ENCODE measurements at places on chromosomes 6 and 20. TPM values are rescaled to one million over a fixed set of nuclear protein-coding genes. Genes with fewer than 3 reads are reported as not detected.

GRCh38 chr6:117615750-117616390 lies 13.6 kb upstream of the GOPC start:
- H3K4me3 ChIP-seq, result no peak overlapping the region
- H3K36me3 ChIP-seq, result no peaks in the 10 kb centered on the region
- H3K27me3 ChIP-seq, result no peaks in the 10 kb centered on the region
- no peak overlapping the region for H3K27ac ChIP-seq

- peak overlapping the region; percentile 36 for H3K27ac ChIP-seq
- H3K4me1 ChIP-seq, result peaks cover 11% of the 10 kb centered on the region
- H3K27me3 ChIP-seq, result no peaks in the 10 kb centered on the region
- no peak overlapping the region for H3K4me3 ChIP-seq
These were observed 9.6 kb downstream of the C20orf203 start for GRCh38 chr20:32664012-32664677.

GRCh38 chr6:165055231-165055630 lies 254.2 kb downstream of the C6orf118 start:
- H3K4me3 ChIP-seq, result no peak overlapping the region
- H3K4me1 ChIP-seq, result no peaks in the 10 kb centered on the region
- no peaks in the 10 kb centered on the region for H3K36me3 ChIP-seq

- peaks cover 3% of the 10 kb centered on the region for H3K36me3 ChIP-seq
- DNase-seq, result no peak
- H3K27ac ChIP-seq, result no peak overlapping the region
- H3K27me3 ChIP-seq, result no peaks in the 10 kb centered on the region
- no peak overlapping the region for H3K4me3 ChIP-seq
These were observed 24.1 kb upstream of the PI16 start for GRCh38 chr6:36930483-36930882.

GRCh38 chr6:90033746-90034271 lies 139.5 kb downstream of the GJA10 start:
- H3K27me3 ChIP-seq, result no peaks in the 10 kb centered on the region
- no peak for DNase-seq
- no peak overlapping the region for H3K27ac ChIP-seq

RTN4IP1 gene
- 3.2 TPM for total RNA-seq

GRCh38 chr6:162704001-162704400 lies 23.6 kb downstream of the PRKN start:
- H3K27me3 ChIP-seq, result no peaks in the 10 kb centered on the region
- no peaks in the 10 kb centered on the region for H3K36me3 ChIP-seq
- DNase-seq, result no peak
- no peak overlapping the region for H3K27ac ChIP-seq
- H3K4me1 ChIP-seq, result peaks cover 5% of the 10 kb centered on the region

- H3K4me1 ChIP-seq, result peaks cover 50% of the 10 kb centered on the region
- H3K36me3 ChIP-seq, result no peaks in the 10 kb centered on the region
- DNase-seq, result no peak
- peak overlapping the region; percentile 26 for H3K4me3 ChIP-seq
- no peak overlapping the region for H3K27ac ChIP-seq
These were observed 2.3 kb downstream of the NR2E1 start for GRCh38 chr6:108168090-108168463.

DNA sequence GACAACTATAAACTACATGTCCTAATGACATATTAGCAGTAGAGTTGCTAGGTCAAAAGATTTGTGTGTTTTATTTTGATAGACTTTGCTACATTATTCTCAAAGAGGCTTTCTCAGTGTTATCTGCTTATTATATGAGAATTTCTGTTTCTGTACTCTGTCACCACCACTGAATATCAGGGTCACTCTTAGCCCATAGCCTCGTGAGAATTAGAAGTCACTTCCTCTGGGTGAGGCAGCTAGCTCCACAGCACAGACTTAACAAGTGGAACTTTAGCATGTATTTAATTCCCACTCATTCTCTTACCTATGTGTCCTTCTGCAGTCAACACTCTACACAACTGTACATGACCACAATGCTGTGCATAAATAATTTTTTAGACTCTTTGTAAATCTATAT lies 6.7 kb downstream of the PHACTR2 start:
- DNase-seq, result no peak
- no peak overlapping the region for H3K27ac ChIP-seq
- H3K4me1 ChIP-seq, result peaks cover 34% of the 10 kb centered on the region
- H3K4me3 ChIP-seq, result no peak overlapping the region
- no peaks in the 10 kb centered on the region for H3K27me3 ChIP-seq

DNA sequence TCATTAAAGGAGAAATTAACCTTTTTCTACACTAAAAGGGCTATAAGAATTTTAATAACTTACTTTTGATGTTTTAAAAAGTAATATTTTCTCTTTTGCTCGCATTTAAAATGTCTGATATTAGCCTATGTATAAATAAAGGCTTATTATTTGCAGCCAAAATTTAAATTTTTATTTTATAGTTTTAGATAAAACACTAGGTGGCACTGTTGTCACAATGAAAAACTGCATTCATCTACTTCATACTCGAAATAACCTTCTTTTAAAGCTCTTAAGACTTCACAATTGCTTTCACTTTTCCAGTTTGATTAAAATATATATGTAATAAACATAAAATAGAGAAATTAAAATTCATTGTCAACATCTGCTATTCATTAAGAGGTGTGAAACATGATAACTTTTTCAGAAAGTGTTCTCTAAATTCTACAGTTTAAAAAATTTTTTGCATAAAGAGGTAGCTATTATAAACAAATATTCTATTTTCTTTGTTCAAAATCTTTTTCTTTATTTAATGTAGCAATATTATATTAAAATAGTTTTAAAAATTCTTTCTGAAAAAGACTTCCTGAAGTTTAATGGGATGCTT lies 78.8 kb upstream of the DEFB112 start:
- H3K27ac ChIP-seq, result no peak overlapping the region
- H3K4me3 ChIP-seq, result no peak overlapping the region
- no peaks in the 10 kb centered on the region for H3K4me1 ChIP-seq
- no peaks in the 10 kb centered on the region for H3K36me3 ChIP-seq
- DNase-seq, result no peak

DNA sequence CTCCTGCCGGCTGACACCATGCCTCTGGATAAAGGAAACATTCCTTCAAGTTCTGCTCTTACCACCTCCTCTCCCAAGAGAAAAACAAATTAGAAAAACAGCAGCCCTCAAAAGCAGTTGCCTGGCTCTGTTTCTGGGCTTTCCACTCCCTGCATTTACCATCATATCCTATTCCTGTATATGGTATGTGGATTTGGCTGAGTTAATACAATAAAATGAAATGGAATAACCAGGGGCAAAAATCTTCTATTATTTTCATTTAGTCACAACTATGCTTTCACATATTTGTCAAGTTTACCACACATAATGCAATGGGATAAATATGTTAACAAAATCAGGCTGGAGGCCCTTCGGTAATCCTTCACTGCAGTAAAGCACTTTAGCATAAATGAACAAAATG lies 34.3 kb downstream of the COL12A1 start:
- no peak for DNase-seq
- H3K4me3 ChIP-seq, result no peak overlapping the region
- no peaks in the 10 kb centered on the region for H3K27me3 ChIP-seq
- H3K27ac ChIP-seq, result no peak overlapping the region
- H3K36me3 ChIP-seq, result no peaks in the 10 kb centered on the region

DNA sequence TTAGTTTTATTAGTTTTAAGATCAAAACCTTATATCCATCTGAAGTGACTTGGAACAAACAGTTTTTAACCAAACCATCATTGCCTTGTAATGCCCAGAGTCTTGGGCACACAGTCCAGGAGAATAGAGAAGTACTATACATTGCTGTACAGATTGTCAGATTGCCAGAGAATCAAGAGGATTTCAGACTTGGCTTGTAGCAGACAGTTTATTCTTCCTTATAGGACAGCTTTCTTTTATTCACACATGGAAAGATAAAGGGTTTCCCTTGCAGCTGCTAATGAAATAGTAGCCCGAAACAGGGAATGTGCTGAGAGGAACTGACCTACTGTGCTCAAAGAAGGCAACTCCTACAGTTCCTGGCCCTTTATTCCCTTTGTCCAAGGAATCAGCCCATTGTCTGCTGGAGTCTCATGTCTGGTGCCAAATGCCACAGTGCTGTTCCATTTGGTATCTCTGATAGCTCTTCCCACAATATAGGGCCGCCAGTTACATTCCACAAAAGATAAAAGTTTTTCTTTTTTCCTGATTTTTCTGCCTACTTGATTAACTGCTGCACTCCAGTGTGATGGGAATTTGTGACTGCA lies 30.6 kb downstream of the DCBLD1 start:
- no peak for DNase-seq
- no peak overlapping the region for H3K4me3 ChIP-seq
- no peak overlapping the region for H3K27ac ChIP-seq
- no peaks in the 10 kb centered on the region for H3K27me3 ChIP-seq

BRD2 gene
- total RNA-seq, result 155 TPM

DNA sequence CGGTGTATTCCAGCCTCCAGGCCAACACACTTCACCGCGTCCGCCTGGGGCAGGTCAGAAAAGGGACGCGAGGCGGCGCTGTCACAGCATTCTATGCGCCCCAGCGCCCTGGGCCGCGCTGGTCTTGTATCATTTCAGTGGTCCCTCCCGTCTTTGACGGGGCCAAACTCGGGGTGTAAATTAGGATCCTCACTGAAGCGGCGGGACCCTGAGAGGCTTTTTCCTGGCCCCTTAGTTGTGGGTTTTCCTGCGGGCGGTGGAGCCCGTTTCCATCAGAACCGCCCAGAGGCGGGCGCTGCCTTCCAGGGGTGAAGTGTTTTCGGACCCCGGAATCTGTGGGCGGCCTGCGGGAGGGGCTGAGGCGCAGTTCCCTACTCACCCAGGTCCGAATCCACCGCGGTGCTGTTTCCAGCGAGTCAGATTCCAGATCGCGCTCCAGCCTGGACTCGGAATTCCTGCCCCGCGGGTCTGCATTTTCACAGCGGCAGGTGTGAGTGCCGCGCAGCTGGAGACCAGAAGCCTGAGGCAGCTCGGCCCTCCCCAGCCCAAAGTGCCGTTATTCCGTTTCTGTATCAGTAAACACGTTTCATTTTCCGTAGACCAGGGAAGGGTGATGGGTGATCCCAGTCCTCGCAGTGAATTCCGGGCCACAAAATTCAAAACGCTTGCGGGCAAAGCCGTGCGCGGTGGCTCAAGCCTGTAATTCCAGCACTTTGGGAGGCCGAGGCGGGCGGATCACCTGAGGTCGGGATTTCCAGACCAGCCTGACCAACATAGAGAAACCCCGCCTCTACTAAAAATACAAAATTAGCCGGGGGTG lies 3.9 kb upstream of the MICB start:
- peaks cover 19% of the 10 kb centered on the region for H3K4me1 ChIP-seq
- no peaks in the 10 kb centered on the region for H3K27me3 ChIP-seq
- no peaks in the 10 kb centered on the region for H3K36me3 ChIP-seq
- H3K4me3 ChIP-seq, result peak overlapping the region; percentile 70

DNA sequence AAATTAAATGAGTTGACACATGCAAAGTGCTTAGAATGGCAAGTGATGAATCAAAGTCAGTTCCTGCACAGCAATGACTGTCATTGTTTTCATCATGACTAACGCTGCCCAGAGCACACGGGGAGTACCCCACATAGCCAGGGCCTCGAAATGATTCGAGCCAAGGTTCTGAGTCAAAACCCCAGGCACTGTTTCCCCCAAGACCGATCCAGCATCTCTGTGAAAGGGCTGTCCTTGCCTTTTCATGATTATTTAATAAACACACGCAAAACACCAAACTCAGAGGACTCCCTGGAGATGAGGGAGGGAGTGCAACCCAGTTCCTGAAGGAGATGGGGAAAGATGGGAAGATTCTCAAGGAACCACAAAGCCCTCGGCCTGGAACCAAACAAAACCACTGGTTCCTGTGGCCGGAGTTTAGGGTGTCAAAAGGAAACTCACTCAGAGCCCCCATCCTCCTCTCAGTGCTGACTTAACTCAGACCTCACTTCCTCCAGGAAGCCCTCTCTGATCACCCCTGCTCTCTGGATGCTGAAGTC lies 3.8 kb downstream of the PREX1 start:
- peak overlapping the region; percentile 66 for H3K4me3 ChIP-seq
- peaks cover 43% of the 10 kb centered on the region for H3K4me1 ChIP-seq
- DNase-seq, result no peak
- H3K27me3 ChIP-seq, result peaks cover 7% of the 10 kb centered on the region

- H3K27me3 ChIP-seq, result no peaks in the 10 kb centered on the region
- H3K27ac ChIP-seq, result no peak overlapping the region
- H3K4me3 ChIP-seq, result no peak overlapping the region
- no peak for DNase-seq
- H3K4me1 ChIP-seq, result no peaks in the 10 kb centered on the region
These were observed 97.6 kb downstream of the ELOVL5 start for GRCh38 chr6:53251033-53251672.

GMPR gene
- total RNA-seq, result 17.6 TPM

- H3K27ac ChIP-seq, result peak overlapping the region; percentile 74
- peaks cover 3% of the 10 kb centered on the region for H3K27me3 ChIP-seq
- H3K36me3 ChIP-seq, result no peaks in the 10 kb centered on the region
- peaks cover 27% of the 10 kb centered on the region for H3K4me1 ChIP-seq
- peak overlapping the region; percentile 5 for H3K4me3 ChIP-seq
These were observed 138.6 kb downstream of the DLL1 start for GRCh38 chr6:170152124-170152926.

AK9 gene
- total RNA-seq, result 8.8 TPM

GRCh38 chr6:56400273-56400672 lies 152.9 kb upstream of the COL21A1 start:
- H3K4me3 ChIP-seq, result no peak overlapping the region
- peaks cover 4% of the 10 kb centered on the region for H3K4me1 ChIP-seq
- H3K27me3 ChIP-seq, result no peaks in the 10 kb centered on the region
- no peaks in the 10 kb centered on the region for H3K36me3 ChIP-seq
- DNase-seq, result no peak

FHL5 gene
- 40.1 TPM for total RNA-seq

DNA sequence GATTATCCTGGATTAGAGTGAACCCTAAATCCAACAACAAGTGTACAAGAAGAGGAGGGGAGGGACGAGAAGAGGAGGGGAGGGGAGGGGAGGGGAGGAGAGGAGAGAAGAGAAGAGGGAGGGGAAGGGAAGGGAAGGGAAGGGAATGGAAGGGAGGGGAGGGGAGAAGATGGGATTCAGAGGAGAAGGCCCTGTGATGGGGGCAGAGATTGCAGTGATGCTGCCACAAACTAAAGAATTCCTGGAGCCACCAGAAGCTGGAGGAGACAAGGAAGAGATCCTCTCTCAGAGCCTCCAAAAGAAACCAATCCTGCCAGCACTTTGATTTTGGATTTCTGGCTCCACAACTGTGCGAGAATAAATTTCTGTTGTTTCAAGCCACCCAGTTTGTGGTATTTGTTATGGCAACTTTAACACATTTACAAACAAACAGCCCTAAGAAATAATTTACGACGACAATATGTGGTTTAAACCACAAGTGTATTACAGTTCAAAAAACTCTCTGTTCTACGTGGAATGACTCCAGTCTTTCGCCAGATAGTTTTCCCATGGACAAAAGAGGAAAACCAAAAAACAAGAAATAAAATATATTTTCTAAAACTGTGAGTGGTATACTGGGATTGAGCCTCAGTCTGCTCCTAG lies 235.4 kb downstream of the HDGFL1 start:
- H3K27me3 ChIP-seq, result no peaks in the 10 kb centered on the region
- DNase-seq, result no peak
- H3K4me1 ChIP-seq, result no peaks in the 10 kb centered on the region
- H3K27ac ChIP-seq, result no peak overlapping the region

DNA sequence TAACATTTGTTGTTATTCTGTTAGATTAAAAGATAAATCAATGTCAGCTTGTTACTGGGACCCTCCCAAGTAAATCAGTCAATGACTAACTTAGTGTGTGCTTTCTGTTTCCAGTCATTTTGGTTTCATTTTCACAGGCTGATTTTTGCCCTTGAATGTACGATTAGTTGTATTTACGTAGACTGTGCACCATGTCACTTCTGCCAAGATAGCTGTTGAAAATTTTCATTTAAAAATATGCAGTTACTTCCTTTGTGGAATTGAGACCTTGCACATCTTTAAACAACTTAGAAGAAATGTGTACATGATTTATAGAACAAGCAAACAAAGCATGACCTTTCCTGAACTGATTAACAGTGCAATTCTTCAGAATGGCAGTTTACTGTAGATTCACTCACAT lies 944.8 kb upstream of the CITED2 start:
- no peaks in the 10 kb centered on the region for H3K27me3 ChIP-seq
- no peaks in the 10 kb centered on the region for H3K36me3 ChIP-seq
- DNase-seq, result no peak
- peak overlapping the region; percentile 10 for H3K4me3 ChIP-seq

Measured in upper lobe of right lung (tissue), 1 donor.